Stimulated activated memory B cell treated with anti-CD40 and anti-IgM and Interleukin-4, amounts not matched to agents 10 μg/mL and 1 μg/mL and 100 μg/mL, for 72 hours (primary cell): ENCODE measurements at places on chromosomes 7 and 10.
A peak's percentile ranks its signal among the peaks of the same experiment; 100 is the strongest.

- ATAC-seq = no peak
Measured at GRCh38 chr10:103794996-103795395, 60.4 kb downstream of the SH3PXD2A start.

GRCh38 chr7:69651101-69651590 is 52.9 kb downstream of the AUTS2 start:
- peak; percentile 86 for ATAC-seq

GRCh38 chr7:29281782-29282541 is 87.4 kb downstream of the CHN2 start:
- ATAC-seq = no peak

GRCh38 chr7:47584536-47584895 is 2.6 kb upstream of the TNS3 start:
- no peak for ATAC-seq

GRCh38 chr10:32971536-32972091 is 13.6 kb upstream of the ITGB1 start:
- ATAC-seq = peak; percentile 67

DNA sequence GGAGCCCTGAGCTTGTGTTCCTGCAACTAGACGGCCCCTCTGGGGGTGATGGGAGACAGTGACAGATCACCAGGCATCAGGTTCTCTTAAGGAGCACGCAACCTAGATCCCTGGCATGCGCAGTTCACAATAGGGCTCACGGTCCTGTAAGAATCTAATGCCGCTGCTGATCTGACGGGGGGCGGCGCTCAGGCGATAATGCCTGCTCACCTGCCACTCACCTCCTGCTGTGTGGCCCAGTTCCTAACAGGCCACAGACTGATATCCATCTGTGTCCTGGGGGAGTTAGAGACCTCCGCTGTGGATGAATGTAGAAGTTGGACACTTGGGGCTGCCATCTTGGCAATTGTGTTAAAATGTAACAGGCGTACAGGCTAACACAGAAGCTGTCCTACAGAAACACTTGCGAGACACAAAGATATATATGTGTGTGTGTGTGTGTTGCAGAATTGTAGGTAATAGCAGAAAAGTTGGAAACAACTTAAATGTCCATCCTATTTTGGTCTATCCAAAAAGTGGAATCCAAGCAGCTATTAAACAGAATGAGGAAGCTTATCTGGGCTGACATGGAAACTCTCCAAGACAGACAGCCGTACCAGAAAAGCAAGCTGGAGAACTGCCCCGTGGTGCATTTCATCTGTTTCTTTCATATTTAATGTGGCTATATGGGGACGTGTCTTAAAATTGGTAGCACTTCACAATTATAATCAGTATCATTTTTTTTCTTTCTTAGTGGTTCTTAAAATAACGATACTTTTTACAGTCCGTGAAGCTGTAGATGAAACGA is 82.8 kb downstream of the MKI67 start:
- no peak for ATAC-seq

GRCh38 chr7:156434706-156435105 is 205.9 kb upstream of the RNF32 start:
- ATAC-seq = no peak

DNA sequence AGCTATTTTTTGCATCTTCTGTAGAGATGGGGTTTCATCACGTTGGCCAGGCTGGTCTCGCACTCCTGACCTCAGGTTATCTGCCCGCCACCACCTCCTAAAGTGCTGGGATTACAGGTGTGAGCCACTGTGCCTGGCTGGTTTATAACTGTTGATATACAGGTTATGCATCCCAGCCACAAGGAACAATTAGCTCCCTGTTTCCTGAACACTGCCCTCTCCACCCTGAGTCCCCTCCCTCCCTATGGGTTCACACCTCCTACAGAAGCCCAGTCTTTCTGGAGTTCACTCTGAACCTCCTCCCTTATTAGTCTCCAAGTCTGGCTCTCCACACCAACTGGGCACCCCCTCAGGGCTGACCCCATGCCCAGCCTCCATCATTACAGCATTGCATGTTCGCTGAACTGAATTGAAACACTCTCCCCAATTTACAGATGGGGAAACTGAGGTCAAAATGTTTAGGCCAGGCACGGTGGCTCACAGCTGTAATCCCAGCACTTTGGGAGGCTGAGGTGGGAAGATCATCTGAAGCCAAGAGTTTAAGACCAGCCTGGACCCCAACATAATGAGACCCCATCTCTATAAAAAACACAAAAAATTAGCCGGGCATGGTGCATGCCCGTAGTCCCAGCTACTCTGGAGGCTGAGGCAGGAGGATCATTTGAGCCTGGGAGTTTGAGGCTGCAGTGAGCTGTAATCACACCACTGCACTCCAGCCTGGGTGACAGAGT is 1.7 kb upstream of the CLIP2 start:
- no peak for ATAC-seq

- ATAC-seq = no peak
Measured at GRCh38 chr7:52482076-52482475, 553.4 kb upstream of the POM121L12 start.

DNA sequence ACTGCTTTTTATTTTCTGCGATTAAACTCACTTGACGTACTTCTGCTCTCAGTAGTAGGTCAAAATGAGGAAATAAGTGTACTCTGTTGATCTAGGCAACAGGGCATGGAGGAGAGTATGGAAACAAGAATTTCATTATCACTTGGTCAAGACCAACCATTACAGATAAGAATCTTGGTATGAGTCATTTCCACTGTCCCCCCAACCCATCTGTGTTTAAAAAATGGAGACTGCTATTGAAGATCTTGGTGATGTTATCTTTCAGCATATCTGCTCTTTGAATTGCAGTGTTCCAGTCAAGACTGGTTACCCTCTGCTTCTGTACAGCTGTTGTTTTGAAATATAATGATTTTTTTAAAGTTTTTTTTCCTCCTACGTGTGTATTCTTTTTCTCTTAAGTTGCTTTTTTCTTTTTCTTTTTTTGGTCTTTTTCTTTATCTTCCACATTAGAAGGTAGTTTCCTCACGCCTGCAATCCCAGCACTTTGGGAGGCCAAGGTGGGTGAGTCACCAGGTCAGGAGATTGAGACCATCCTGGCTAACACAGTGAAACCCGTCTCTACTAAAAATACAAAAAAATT is 11.7 kb downstream of the STAM start:
- peak; percentile 98 for ATAC-seq

GRCh38 chr10:71213761-71214440 is 1.5 kb downstream of the UNC5B start:
- no peak for ATAC-seq

DNA sequence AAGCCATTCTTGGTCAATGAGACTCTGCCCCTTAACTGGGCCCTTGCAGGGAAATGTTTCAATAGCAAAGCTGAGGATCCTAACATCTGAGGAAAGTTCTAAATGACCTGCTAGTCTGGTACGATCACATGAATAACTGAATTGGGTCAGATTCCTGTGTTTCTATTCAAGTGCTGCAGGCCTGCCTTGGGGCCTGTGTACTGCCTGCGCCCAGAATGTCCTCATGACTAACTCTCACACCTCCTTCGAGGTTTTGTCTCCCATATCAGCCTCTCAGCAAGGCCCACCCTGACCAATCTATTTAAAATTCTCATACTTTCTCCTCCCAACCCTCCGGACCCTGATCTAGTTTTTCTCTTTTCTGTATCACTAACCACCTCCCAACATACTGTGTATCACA is 4.4 kb downstream of the JAZF1 start:
- no peak for ATAC-seq

DNA sequence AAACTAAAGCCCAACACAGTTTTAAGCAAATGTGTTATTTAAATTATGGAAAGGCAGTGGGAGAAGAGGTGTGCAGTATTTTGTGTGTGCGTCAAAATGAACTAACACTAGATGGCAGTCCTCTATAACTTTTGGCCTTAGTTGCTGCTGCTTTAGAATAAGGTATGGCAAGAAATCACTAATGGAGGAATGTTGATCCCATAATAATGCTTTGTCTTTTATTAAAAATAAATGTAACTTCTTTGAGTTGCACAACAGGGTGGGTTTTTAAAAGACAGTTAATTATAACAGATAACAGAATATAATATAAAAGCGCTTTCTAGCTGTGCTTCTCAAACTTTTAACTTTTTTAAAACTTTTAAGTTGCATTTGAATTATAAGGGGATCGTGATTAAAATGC is 56.4 kb downstream of the BBS9 start:
- no peak for ATAC-seq
